Activated T-cell treated with anti-CD3 and anti-CD28 coated beads, Interleukin-2, amount 50 U/mL, for 24 hours (primary cell): ENCODE measurements at places on chromosomes 5 and 9.

GRCh38 chr5:180823940-180824629, 21.5 kb upstream of the MGAT1 start:
- no peak for DNase-seq

- no peak for DNase-seq
Measured at GRCh38 chr5:68652534-68652965, 437.0 kb downstream of the PIK3R1 start.

DNA sequence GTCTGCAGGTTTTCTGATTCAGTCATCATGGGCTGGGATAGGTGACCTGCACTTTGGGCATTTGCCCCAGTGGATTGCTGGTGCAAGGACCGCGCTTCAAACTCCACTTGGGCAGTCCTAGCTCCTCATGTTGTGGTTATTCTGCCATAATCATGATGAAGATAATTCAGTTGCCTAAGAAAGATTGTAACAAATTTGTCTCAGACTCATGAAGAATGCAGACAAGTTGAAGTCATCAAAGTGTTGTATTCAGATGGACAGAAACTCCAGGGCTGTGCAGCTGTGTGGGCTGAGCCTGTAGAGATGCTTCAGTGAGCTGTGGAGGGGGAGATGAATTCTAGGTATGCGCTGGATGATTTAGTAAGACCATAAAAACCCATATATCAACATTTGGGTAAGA, 38.5 kb downstream of the TARS1 start:
- no peak for DNase-seq

DNA sequence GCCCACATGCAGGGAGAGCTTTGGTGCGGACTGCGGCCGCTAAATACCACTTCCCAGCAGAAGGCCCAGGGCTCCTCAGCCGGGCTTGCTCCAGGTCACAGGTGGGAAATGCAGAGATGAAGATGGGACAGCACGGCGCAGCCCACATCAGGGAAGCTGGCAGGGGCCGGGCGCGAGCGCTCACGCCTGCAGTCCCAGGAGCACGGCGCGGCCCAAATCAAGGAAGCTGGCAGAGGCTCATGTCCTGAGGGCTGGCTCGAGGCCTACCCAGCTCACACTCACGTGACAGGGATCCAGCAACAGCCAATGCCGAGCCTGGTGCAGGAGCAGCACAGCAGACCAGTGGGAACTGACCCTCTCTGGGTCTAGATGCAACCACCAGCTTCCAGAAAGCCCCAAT, 16.3 kb downstream of the LPCAT1 start:
- no peak for DNase-seq

DNA sequence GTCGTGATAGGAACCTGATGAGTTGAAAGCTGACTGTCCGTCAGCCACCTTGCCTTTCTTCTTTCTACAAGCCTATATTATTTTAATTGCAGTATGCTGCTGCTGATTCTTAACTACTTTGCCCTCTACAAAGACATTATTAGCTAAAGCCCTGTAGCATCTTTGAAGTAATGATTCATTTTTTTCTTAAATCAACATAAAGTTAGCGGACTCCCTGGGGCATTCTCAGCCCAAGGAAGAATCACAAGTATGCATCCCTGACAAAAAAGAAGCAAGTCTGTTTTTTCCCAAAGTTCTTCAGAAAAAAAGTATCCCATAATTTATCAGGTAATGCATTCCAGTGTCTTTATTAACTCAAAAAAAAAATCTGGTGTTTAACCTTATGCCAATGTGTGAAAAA, 69.5 kb upstream of the TAS2R1 start:
- no peak for DNase-seq

DNA sequence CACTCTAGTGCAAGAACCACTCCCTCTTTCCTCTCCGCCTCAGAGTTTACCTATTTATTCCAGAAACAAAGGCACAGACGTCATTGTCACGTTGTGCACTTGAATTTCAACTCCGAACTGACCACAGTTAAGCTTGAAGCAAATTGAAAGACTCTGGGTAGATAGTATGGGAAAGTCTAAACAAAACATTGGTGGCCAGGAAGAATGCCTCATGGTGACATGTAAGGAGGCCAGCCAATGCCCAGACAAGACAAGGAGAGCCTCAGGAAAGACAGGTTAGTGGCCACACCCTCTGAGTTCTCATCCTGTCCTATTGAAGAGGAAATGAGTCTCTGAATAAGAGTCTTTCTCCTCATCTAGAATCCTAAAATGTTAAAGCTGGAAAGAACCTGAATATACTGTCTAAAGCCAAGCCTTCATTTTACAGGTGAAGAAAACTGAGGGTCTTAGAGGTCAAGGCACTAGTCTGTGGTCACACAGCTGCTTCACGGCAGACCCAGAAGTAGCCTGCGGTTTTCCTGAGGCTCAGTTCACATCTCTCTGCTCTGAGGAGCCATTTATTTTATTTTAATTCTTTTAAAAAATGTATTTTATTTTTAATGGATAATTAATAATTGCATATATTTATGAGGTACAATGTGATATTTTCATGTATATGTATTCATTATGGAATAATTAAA, 30.2 kb downstream of the ZFAND5 start:
- no peak for DNase-seq

GRCh38 chr5:52893105-52893504, 96.0 kb upstream of the ITGA2 start:
- DNase-seq = no peak

GRCh38 chr5:129904102-129904666, at the start of gene CHSY3:
TSS of gene CHSY3 (plus strand) at chr5:129904465.
- DNase-seq = peak; percentile 58

- DNase-seq = no peak
Measured at GRCh38 chr9:132908635-132909034, 29.9 kb downstream of the SPACA9 start.

DNA sequence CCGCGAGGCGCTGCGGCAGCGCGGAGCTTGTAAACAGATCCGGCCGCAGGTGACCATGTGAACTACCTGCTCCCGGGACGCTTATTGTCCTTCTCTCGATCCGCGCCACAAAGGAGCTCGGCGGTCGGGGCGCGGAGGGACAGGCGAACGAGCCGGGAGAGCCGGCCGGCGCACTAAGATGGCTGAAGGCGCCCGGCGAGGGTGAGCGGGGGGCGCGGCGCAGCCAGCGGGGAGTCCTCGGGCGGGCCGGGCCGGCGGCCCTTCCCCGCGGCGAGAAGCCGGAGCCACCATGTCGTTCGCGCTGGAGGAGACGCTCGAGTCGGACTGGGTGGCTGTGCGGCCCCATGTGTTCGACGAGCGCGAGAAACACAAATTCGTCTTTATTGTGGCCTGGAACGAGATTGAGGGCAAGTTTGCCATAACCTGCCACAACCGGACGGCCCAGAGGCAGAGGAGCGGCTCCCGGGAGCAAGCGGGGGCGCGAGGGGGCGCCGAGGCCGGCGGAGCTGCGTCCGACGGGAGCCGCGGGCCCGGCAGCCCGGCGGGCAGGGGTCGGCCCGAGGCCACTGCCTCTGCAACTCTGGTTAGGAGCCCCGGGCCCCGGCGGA, 535 bp downstream of the JMY start:
- no peak for DNase-seq

GRCh38 chr5:173752653-173753052, 135.5 kb upstream of the CPEB4 start:
- no peak for DNase-seq

- no peak for DNase-seq
Measured at GRCh38 chr5:88719434-88719833, 163.6 kb downstream of the MEF2C start.

DNA sequence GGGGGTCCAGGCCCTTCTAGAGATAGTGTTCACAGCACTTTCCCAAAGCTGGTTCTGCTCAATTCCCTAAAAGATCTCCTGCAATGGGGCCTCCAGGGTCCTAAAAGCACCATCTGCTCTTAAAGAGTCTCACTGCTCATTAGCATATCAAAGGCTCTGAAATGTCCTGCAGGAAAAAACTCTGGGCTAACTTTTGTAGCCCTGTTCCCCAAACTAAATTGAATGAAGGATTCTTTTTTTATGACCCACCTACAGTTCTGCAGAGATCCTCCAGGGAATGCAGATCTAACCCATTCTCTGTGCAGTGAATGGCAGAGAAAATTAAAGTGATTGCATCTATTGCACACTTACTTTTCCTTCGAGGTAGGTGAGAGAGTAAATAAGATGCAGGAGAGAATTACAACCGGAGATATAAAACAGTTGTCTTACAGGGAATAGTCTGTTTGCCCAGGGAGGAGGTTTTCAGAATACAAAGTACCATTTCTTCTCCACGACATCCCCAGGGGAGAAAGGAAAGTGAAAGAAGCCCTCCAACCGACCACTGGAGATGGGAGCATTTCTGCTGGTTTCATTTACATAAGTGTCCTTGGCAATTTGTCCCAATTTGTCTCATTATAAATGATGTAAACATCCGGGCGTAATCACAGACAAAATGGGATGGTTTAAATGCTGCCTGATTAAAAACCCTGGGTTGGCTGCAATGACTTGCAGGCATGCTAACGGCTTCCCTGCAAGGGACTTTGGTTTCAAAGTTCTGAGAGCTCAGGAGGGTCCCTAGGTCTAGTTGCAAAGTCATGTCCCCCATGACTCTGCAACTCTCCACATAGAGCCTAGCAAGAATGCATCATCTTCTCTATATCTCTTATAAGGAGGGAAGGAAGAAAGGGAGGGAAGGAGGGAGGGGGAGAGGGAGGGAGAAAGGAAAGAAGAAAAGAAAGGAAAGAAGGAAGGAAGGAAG, 114.0 kb downstream of the KCNIP1 start:
- no peak for DNase-seq

DNA sequence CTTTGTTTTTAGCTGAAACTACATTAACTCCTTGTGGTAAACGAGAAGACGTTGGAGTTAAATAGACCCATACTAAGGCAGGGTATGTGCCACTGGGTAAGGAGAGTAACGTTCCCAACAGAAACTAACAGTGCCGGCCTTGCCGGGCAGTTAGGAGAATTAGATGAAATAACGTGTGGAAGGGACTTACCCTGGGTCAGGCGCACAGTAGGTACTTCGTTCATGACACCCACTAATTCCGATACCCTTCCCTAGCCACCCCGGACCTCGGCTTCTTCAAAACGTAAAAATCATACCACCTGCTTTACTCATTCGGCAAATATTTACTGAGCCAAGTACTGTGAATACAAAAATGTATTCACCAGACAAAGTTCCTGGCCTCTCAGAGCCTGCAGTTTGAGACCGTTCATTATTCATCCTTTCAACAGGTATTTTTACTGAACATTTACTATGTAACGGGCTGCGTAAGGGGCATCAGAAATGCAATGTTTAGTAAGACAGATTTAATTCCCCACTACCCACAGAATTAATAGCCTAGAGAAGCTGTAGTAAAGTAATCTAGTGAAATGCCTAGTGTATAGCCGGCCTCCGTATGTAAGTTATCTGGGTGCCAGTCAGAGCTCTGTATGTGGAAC, 3.2 kb upstream of the SMIM23 start:
- DNase-seq = no peak

- DNase-seq = no peak
Measured at GRCh38 chr5:154291917-154292316, 101.4 kb downstream of the GALNT10 start.

DNA sequence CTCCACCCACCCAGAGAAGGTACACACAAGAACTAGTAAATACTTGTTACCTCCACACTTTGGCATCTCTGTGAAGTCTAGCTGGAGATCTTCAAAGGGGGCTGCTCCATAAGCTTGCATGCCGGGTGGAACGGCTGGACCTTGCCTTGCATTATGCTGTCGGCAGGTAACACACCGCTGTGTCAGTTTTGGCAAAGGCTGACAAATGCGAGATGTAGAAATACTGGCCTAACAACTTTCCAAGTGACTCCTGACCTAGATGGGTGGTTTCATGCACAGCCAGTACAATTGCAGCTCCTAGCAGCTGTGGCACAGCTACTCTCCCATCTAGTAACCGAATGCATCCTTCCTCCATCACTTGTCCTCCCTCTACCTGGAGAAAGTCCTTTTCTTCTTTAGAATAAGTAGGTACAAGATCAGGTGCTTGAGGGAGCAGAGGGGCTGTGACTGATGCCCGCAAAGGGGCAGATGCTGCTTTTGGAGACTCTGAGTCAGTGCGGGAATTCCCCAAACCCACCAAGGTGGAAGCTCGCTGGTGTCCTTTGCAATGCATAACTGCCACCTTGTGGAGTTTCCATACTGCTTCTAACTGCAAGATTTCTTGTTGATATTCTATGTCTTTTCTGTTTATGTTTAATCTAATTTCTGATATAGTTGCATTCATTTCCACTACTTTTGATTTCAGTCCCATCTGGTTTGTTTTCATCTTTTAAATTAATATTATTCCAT, 78.4 kb downstream of the TMEM161B start:
- DNase-seq = no peak

DNA sequence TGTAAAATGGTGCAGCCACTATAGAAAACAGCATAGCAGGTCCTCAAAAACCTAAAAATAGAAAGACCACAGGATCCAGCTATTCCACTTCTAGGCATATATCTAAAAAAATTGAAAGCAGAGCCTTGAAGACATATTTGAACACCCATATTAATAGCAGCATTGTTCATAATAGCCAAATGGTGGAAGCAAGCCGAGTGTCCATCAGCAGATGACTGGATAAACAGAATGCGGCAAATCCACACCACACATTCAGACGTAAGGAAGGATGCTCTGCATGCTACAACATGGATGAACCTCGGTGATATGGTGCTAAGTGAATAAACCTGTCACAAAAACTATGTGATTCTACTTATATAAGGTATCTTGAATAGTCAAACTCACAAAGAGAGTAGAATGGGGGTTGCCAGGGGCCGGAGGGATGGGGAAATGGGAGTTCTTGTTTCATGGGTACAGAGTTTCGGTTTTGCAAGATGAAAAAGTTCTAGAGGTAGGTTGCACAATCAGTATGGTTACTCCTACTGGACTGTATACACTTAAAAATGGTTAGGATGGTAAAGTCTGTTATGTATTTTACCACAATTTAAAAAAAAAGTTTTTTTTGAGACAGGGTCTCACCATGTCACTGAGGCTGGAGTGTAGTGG, 17.1 kb upstream of the HSD17B3 start:
- DNase-seq = no peak

- DNase-seq = no peak
Measured at GRCh38 chr5:124878583-124879342, 132.3 kb upstream of the ZNF608 start.

- DNase-seq = no peak
Measured at GRCh38 chr9:21679432-21679831, 123.0 kb upstream of the MTAP start.

DNA sequence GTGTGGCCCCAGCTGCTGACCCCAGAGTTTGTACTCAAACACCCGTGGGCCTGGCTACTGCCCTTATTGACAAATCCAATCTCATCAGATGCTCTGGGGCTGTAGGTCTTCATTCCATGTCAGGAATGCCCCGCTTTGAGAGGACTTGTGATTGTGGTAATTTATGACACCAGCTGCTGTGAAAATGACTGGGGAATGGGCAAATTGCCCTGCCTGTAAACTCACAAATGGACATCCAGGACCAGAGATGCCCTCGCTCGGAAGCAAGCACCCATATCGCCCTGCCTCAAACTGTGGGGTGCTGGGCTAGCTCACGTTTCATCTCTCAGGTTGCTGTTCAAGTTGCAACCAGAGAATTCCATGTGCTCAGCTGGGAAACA, 225.9 kb upstream of the MAP3K1 start:
- no peak for DNase-seq

- no peak for DNase-seq
Measured at GRCh38 chr5:102532123-102532522, 33.3 kb upstream of the SLCO6A1 start.
